Cortex of kidney (tissue), 1 donor: ENCODE measurements at places on chromosomes 12 and 14.

- DNase-seq = no peak
Measured at GRCh38 chr12:120741476-120742421, 16.1 kb downstream of the ACADS start.

GRCh38 chr12:120181991-120182631 is 12.4 kb downstream of the GCN1 start:
- DNase-seq = no peak

DNA sequence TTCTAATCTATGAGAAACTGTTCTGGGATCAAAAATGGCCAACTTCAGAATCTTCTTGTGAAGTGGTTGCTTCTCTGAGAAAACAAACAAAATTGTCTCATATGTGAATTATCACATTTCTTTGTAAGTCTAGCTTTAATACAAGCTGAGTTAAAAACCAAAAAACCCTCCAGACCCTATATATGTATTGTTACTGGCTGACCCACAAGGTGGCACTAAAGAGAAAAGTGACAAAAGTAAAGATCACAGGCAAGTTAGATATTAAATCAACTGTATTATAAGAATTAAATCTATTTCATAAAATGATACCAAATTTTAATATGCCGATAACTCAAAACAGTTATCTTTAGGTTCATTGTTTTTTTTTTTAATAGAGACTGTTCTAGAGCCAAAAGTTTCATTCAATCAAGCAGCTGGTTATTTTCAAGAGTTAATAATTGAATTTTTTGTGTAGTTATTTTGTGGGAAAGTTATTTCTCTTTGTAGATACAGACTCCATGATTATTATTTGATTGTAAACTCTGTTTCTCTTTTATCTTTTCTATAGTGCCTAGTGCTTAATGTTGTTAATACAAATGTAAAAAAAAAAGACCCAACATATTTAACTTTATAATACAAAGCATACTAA is 7.5 kb upstream of the TRHDE start:
- DNase-seq = no peak

GRCh38 chr14:96821501-96821900 is 24.3 kb downstream of the VRK1 start:
- DNase-seq = no peak

DNA sequence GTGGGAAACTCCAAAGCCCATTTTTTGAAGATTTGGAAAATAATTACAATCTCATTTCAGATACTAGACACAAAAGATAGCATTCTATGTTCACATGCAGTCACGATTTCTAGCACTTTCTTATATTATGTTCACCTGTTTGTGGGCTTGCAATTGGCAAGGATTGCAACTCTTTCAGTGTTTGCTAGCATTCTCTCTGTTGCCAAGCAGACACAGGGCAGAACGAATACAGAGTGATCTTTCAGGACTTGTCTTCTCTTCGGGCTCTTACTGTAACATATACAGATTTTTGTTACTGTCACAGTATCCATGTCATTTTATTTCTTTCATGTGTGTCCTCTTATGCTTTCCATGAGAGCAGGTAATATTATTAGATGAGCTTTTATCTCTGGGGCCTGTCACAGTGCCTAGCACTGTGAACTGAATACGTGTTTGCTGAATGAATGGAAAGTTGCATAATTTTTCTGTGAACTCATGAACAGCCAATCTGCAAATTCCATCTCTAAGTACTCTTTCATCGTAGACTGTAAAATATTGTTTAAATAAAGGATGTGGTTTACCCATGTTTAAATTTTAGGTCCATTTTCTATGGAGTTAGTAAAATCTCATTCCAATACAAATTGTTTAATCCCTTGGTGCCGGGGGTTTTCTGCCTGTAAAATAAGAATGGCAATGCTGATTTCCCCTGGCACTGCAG is 105.1 kb downstream of the BMP4 start:
- DNase-seq = no peak

GRCh38 chr12:54065677-54066076 is 12.0 kb downstream of the HOXC4 start:
- DNase-seq = no peak

DNA sequence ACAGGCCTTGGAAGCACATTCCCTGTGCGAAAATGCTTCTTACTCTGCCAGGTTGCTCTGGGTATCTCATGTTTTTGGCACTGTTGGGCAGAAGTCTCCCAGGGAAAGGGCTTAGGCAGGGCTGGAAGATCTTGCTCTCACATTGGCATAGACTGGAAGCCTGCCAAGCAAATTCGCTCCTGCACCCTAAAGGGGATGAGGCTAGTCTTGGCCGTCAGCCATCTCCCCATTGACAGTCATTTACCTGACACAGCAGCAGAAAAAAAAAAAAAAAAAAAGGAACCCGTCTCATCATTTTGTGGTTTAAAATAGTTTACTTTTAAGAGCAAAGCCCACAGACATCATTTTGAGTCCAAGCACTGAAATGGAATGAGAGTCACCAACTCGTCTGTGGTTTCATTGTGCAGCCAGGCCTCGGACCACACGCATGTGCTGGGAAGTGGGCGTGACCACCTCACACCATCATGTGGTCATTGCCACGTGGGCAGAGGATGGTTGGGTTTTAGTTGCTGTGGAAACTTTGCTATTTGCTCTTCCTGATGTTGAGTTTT is 84.8 kb downstream of the NRXN3 start:
- no peak for DNase-seq

GRCh38 chr12:53226815-53227214 is 5.2 kb downstream of the RARG start:
- no peak for DNase-seq

DNA sequence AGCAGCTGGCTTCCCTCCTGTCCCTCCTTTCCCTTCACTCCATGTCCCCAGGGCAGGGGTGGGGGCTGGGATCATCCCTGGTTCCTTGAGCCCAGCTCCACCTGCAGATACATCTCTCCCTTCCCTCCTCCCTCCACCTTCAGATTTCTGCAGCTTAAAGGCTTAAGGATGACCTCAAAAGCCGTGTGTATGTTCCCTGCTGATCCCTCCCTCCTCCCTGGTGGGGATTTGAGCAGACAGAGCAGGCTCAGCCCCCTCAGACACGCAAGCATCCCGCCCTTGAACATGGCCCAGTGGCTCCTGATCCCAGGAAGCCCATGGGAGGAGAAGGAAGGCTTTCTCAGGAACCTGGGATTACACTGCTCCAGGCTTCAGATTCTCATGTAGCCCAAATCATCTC is 82.9 kb upstream of the RIN3 start:
- DNase-seq = no peak

DNA sequence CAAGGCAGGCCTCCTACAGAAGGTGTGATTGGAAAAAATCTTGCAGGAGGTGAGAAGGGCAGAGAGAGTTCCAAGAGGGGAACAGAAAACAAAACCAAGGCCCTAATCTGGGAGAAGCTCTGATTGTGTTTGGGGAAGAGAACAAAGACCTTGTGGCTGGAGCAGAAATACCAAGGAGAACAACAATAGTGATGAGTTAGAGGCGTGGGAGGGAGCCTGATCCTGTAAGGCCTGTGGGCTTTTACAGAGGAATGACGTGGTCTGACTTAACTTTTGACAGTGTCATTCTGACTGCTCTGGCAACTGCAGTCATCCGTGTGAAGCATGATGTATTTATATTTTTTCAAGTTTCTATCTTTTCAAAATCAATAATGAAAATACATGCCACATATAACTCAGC is 200.6 kb downstream of the ANO4 start:
- DNase-seq = no peak

- DNase-seq = no peak
Measured at GRCh38 chr14:29734732-29735131, 192.9 kb downstream of the PRKD1 start.

- no peak for DNase-seq
Measured at GRCh38 chr12:52057638-52058576, 6.7 kb downstream of the NR4A1 start.

GRCh38 chr14:74610866-74611649 is 979 bp downstream of the LTBP2 start:
- no peak for DNase-seq

DNA sequence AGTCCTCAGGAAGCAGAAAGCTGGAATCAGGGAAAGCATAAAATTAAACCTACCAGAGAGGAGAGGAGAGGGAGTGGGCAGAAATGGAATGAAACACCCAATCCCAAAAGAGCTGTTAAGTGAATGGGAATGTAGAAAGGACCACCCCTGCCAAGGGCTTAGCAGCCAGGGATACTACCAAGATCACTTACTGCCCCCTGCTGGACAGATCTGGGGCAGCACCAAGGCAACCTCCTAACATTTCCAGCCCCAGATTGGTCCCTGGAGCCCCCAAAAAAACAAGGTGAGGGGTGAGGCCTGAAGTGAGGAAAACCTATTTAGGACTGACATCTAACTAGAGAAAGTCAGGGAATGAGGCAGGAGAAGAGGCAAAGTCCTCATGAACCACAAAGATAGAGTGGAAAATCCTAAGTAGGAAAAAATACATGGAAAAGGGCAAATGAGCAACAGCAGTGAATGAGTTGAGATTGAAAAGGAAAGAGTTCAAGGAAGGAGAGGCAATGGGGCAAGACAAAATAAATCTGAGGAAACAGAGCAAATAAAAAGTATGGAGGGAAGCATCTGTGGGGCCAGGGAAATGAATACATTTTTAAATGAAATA is 11.2 kb upstream of the FKBP11 start:
- DNase-seq = no peak

DNA sequence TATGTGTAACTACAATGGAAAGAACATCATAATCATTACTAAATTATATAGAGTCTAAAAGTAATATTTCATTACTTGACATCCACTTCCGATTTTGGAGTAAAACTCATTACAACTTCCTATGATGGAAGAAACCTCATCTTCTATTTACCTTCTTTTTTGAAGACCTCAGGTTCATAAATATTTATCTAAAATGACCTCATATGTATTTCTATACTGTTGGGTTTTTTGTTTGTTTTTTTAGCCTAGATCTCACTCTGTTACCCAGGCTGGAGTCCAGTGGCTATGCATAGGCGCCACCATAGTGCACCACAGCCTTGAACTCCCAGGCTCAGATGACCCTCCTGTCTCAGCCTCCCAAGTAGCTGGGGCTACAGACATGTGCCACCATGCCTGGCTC is 39.9 kb upstream of the BMAL2 start:
- DNase-seq = no peak

- no peak for DNase-seq
Measured at GRCh38 chr14:40806471-40806870, 800.2 kb upstream of the LRFN5 start.

DNA sequence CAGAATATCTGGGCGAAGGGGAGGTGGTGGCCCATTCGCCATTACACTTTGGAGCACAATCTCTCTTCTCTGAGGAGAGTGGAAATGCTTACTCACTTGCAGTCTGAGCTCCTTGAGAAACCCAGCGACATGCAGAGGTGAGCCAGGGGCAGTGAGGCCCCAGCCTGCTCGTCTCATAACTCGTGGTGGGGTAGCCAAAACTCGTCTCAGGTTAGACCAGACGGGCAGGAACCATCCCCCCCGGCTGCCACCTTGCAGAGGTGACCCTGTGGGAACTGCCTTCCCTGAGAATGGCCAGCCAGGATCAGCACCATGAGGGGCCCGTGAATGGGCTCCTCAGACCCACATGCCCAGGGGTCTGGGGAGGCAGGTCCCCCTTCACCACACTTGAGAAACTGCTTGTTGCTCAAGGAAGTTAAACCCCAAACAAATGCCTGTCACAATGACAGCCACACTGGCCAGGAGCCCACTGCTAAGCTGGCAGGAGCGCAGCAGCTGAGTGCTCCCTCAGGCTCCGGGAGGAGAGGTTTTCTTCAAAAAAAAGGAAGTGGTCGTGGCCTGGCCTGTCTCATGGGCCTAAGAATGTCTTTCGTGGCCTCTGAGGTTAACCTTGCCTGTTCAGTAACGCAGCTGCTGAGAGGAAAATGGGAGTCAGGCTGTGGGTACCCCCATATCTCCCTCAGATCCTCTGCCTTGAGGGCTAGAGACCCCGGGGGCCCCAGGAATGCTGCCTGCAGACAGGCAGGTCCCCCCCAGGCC is 9.2 kb upstream of the ALDH2 start:
- no peak for DNase-seq

DNA sequence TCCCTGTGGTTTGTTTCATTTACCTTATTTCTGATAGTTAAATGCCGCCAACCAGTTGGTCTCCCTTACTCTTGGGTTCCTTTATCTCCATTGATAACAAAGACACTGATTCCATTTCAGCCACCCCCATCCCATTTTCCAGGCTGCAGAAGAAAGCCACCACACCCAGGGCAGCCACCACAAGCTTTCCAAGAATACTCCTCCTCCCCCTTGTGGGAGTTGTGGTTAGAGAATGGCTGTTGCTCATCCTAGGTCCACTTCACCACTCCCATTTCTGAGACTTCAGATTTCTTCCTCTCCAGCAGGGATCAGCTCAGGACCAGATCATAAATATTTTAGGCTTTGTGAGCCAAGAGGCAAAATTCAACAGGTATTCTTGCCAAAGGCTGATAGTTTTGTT is 73.9 kb downstream of the ANO4 start:
- no peak for DNase-seq

- no peak for DNase-seq
Measured at GRCh38 chr12:95774311-95775045, 16.1 kb downstream of the NTN4 start.

DNA sequence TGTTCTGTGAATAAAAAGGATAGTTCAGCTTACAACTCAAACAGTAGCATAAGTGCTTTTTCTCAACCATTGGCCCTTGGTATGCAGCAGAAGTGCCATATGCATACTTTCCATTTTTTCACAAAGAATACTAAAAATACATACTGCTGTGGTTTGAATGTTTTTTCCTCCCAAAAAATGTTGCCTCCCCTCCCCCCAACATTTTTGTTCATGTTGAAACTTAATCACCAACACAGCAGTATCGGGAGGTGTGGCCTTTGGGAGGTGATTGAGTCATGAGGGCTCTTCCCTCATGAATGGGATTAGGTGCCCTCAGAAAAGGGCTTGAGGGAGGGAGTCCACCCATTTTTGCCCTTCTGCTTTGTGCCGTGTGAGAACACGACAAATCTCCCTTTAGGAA is 198.6 kb downstream of the ESR2 start:
- no peak for DNase-seq

- DNase-seq = peak; percentile 38
Measured at GRCh38 chr12:82687021-82688011, 610 bp downstream of the TMTC2 start.

- DNase-seq = no peak
Measured at GRCh38 chr14:66248256-66248655, 237.9 kb upstream of the CCDC196 start.

GRCh38 chr14:61476754-61477410 is 155.5 kb downstream of the PRKCH start:
- DNase-seq = no peak
